ENCODE measurements at places on chromosomes 6 and 20.

DNA sequence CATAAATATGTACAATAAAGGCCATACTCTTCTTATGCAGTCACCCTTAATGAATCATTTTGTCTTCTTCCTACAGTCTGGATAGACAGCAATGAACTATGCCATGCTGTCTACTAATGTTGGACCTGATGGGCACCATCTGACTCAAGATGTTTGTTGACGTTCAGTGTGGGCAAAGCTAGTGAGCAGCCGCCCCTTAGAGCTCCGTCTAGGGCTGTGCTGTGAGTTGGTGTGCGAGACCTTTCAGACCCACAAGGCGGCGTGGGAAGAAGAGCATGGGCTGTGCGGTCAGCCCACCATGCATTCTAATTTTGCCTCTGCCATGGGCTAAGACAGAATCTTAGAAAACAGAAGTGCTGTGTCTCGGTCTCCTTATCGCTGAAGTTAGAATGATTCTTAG, 829.4 kb downstream of the QKI start:
- DNase-seq: no peak

GRCh38 chr20:51359401-51359800, 183.1 kb downstream of the NFATC2 start:
- no peak for DNase-seq

DNA sequence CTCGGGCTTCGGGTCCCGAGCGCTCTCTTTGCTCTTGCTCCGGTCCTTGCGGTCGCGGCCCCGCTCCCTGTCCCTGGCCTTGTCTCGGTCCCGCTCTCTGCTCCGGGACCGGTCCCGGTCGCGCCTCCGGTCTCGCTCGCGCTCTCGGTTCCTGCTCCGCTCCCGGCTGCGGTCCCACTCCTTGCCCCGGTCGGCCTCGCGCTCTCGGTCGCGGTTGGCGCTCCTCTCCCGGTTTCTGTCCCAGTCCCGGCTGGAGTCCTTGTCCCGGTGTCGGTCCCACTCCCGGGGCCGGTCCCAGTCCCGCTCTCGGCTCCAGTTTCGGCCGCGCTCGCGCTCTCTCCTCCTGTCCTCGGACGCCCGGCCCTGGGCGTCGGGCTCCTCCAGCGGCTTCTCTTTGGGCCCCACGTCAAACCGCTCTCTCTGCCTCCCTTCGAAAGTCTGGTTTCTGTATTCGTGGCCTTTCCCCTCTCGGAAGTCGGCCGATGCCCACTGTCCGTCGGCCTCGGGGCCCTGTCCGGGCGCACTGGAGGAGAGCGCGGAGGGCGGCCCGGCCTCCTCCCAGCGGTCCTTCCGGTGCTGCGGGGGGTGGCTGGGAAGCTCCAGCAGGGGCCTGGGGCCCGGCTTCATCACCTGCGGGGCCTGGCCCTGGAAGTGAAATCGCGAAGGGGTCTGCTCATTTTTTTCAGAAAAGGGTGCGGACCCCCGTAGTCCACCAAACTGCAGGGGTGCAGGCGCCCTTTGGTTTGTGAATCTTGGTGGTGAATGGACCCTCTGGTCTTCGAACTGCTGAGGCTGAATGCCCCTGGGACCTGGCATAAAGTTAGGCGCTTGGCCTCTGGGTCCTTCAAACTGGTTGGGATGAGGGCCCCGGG, 17.9 kb upstream of the TCFL5 start:
- no peak for DNase-seq

- no peak for DNase-seq
Measured at GRCh38 chr6:16006681-16007080, 122.2 kb upstream of the MYLIP start.

GRCh38 chr6:32082478-32082877, 26.7 kb downstream of the TNXB start:
- DNase-seq: no peak

GRCh38 chr20:47326658-47327268, 29.7 kb downstream of the ZMYND8 start:
- peak; percentile 78 for DNase-seq
